ENCODE measurements at places on chromosomes 6 and 20.

DNA sequence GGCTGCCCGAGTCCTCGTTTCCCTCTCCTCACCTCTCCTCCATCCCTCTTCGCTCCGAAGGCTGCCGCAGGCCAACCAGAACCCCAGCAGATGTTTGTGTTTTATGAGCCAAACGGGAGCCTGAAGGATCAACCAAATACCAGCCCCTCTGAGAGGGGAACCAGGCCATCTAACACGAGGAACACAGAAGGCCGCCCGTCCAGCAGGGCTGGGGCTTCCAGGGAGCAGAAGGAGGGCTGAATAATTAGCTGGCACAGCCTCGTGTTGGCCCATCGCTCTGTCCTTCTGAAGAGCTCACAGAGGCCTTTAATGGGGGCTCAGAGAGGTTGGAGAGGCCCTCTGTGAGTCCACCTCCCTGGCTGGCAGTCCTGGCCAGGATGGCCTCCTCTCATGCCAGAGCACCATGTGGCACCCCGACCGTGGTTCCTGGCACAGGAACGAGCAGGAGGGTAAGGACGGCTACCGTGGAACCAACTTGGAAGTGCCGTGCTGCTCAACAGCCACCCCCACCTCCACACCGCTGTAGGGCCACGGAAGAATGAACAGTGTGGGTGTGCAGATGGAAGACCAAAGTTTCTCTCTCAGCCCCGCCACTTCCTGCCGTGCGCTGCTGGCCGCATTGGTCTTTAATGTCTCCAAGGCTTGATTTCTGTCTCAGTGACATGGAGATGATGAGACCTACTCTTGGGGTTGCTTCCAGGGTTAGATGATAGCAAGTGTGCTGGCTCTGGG, 155.2 kb downstream of the SCML4 start:
- no peak for DNase-seq

- DNase-seq = no peak
Observed at GRCh38 chr20:3382836-3383235, 24.6 kb downstream of the DNAAF9 start.

GRCh38 chr6:121389419-121389818, 46.0 kb upstream of the GJA1 start:
- no peak for DNase-seq

DNA sequence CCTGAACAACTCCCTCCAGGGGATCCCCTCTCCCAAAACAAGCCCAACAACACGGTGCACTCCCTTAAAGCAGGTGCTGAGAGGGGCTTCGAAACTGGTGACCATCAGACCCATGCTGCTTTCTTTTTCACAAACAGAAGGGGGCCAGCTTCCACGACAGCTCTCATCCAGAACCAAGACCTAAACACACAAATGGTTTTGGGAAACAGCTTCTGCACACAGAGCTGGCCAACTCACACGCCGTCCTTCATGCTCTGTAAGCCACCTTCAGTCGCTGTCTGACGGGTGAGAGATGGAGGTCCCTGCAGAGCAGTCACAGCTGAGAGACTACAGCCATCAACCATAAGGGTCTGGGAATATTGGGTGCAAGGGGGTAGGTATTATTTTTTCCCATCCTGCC, 76.3 kb downstream of the ZMYND8 start:
- DNase-seq = no peak

DNA sequence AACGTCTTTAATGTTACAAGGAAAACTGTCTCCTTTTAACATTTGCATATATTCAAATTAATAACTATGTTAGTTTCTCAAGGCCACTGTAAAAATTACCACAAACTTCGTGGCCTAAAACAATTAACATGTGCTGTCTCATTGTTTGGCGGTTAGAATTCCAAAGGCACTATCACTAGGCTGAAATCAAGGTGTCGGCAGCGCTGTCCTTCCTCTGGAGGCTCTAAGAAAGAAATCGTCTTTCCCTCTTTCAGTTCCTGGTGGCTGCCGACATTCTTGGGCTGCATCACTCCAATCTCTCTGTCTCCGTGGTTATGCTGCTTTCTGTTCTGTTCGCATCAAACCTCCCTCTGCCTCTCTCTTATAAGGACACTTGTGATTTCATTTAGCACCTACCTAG, 4.2 kb downstream of the TPD52L1 start:
- peak; percentile 12 for DNase-seq

DNA sequence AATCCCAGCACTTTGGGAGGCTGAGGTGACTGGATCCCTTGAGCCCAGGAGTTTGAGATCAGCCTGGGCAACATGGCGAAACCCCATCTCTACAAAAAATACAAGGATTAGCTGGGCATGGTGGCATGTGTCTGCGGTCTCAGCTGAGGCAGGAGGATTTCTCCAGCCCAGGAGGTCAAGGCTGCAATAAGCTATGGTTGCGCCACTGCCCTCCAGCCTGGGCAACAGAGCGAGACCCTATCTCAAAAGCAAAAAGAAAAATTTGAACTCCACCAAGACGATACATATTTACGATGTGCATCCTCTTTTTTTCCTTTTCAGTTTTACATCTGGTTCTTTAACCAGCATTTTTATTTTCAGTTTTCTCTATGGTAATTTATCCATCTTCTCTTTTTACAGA, 162.1 kb downstream of the JARID2 start:
- DNase-seq = no peak

DNA sequence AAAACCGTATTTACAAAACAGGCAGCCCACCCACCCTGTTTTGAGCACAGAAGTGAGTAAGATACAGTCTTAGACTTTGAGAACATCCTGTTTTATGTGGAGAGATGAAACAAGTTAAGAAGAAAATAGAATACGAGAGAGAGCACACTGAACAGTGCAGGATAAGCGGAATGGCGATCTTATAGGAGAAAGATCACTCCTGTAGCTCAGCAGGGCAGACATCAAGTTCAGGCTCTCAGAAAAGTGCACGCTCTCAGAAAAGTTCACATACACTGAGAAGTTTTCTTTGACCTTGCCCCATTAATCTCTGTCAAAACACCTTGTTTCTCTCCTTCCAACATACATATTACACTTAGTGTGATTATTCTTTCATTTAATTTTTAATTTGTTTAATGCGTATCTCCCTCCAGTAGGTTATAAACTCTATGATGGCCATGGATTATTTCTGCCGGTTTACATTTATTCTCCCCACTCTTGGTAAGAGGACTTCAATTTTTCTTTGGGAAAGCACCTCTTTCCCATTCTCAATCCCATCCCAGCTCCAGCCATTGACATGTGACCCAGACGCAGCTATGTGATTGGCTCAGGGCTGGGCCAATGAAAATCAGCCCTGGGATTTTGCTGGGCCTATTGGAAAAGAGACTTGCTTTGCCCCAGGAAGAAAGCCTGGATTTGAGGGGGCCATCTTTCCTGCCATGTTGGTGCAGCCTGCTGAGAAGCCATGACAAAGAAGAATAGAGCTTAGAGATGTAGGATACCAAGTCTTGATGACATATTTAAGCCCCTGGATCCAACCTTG, 16.2 kb downstream of the KCNB1 start:
- no peak for DNase-seq

DNA sequence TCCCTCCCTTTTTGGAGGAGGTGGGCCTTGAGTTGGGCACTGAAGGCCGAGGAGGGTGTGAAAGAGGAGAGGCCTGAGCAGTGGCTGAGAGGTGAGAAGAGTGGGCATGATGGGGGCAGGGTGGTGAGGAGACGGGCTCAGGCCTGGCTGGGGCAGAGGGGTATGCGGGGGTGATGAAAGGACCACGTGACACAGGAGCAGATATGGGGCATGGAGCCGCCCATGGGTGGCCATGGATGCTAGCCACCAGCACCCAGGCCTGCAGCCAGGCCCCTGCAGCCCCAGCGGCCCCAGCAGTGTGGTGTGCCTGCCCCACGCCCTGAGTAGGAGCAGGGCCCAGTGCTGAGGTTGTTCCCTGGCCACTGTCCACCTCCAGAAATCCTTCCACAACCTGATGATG, 26.5 kb downstream of the UQCC2 start:
- DNase-seq = no peak

DNA sequence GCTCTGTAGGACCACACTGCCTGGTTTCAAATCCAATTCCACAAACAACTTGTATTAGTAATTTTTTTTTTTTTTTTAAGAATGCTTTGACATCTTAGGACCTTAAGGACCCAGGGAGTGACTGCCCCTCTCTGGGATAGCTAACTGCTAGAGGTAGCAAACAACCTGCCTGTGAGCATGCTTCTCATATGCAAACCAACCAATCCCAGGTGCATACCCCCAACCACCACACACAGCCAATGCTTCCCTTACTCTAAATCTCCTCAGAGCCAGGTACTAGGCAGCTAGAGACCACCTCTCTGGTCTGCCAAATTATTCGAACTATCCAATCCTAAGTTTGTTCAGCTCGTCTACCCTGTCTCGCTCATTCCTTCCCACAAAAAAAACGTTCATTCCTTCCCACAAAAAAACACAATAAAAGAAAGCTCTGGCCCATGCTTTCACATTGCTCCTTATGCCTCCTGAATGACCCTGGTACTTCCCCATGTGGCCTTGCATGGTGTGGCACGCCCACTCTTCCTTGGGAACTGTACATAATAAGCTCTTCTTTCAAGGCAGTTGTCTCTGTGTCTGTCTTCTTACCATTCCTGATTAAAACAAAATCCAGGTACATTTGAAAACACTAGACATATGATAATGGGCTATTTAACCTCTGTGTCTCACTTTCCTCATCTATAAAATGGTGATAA, 6.4 kb downstream of the SERAC1 start:
- no peak for DNase-seq

GRCh38 chr6:160883999-160884398, 107.6 kb upstream of the MAP3K4 start:
- no peak for DNase-seq

GRCh38 chr6:135537741-135538301, 40.3 kb upstream of the AHI1 start:
- DNase-seq = no peak

DNA sequence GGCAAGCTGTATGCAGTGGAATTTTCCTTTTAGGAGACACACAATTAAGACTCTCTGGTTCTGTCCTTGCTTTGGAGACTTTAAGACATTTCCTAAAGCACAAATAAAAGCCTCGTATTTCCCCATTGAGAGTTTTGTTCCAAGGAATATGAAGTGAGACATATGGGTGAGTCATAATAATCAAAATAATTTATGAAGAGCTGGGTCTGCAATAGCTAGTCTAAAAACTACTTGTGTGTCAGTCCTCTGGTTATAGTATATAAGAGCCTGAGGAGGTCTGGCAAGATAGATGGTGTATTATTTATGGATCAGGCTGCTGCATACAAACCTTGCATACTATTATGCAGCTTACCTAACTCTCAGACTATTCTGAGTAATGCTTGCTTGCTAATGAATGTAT, 142.6 kb downstream of the ADGRG6 start:
- no peak for DNase-seq

DNA sequence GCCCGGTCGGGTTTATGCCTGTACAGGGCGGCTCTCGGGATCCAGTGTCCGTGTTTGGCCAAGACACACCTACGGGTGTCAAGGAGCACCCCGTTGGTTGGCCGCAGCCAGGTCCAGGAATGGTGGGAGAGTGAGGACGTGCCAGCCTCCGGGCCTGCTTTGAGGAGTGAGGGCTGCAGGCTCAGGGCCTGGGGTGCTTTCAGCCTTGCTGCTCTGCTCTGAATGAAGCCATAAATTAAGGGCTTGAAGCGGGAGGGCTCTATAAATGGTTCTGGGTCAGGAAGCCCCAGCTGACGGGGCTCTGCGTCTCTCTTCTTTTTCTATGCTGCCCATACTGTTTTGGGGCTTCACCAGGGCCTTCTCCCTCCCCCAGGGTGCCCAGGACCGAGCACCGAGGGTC, 15.1 kb downstream of the GATA5 start:
- no peak for DNase-seq

DNA sequence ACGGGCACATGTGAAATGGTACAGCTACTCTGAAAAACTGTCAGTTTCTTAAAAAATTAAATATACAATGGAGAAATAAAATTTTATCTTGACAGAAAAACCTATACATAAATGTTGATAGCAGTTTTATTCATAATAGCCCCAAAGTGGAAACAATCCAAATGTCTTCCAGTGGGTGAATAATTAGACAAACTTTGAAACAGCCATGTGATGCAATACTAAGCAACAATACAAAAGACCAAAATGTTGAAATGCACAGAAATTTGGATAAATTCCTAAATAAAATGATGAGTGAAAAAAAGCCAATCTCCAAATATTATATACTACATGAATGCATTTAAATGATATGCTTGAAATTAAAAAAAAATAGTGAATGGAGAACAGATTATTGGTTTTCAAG, 523.1 kb downstream of the HTR1B start:
- no peak for DNase-seq

GRCh38 chr20:24699321-24700165, 230.1 kb downstream of the SYNDIG1 start:
- DNase-seq = no peak

DNA sequence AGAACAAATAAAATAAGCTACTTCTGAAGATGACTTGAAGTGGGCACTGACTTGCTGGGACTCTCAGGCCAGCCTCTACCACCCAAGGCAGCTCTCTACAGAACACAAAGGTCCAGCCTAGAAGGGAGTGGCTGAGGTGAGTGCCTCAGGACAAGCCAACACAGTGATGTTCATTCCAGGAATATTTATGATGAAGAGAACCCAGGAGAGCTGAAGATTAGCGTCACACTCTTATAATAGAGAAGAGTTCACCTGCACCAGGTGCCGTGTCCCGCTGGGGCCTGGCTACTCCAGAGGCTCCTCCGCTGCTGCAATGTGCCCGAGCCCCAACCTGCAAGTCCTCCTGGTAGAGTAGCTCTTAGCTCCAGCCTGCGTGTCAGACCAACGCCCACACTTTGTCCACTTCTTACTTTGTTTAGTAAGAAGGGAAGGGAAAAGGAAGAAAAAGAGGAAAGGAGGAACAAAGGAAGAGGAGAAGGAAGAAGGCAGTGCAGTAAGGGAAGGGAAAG, 182.4 kb upstream of the QKI start:
- no peak for DNase-seq

GRCh38 chr6:122747573-122747972, 31.9 kb upstream of the FABP7 start:
- no peak for DNase-seq

DNA sequence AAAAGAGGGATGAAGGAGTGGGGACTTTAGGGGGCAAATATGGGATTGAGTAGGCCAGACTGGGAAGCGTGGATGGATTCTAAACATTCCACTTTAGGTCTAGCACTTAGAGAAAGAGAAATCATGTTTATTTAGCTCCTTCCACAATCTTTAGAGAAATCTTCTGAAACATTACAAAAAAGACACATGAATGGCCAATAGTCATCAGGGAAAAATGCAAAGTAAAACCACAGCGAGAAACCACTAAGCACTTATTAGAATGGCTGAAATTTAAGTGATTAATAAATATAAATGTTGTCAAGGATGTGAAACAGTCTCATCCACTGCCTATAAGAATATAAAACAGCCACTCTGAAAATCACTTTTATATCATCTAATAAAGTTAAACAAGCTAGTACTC, 46.9 kb downstream of the HLA-A start:
- no peak for DNase-seq

Data from WERI-Rb-1 (cell line).